H1 (cell line): ENCODE measurements at places on chromosomes 3 and 15.

GRCh38 chr3:33364531-33365128 is 75.6 kb downstream of the UBP1 start:
- no peak for DNase-seq

DNA sequence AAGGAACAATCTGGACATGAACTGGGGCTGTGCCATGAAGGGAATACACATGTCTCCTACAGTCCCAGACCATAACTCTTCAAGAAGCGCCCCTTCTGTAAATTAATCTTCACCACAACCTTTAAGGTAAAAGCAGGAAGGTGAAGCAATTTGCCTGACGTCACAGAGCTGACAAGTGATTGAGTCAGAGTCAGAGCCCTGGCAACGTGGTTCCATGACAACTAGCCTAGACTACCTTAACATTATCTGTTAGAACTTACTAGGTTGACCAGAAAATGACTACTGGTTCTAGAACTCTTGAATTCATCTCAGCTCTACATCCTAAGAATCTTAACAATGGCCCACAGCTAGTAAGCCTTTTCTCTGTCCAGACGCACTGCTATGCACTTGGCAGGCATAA is 124.6 kb downstream of the NTRK3 start:
- no peak for DNase-seq

DNA sequence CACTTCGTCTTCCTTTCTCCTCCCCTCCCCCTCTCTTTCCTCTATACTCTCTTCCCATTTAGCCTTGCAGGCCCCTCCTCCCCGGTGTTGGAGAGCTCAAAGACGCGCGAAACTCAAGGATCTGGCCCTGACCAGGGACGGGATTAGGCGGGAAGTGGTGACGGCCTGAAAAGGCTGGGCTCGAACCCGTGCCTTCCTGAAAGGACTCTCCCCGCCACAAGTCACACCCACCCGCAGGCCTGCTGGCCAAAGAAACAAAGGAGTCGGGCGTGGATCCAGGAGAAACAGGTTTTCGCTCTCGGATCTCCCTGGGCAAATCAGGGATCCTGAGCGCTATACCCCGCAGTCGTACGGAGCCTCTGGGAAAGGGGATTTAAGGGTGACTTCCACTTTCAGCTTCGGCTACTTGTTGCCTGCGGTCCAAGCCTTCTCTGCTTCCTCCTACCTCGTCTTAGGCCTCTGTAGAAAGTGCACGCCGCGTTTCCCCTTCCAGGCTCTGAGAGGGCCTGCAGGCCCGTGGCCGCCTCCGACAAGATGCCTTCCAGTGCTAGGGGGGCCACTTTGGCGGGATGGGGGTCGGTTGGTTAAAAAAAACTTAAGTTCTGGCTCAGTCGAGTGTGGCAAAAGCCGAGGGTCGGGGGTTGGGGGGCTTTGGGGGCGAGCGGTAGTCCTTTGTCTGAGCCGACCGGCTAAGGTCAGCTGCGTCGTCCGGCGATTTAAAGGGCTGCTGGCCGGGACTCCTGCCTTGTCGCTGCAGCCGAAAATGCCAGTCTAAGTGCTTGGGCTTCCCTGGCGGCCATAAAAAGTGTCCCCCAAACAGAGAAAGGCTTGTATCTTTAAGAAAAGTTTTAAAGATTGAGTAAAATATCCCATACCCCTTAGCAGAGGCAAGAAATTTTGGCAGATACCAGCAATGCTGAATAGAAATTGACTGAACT is 8.2 kb downstream of the ZIC4 start:
- no peak for DNase-seq

DNA sequence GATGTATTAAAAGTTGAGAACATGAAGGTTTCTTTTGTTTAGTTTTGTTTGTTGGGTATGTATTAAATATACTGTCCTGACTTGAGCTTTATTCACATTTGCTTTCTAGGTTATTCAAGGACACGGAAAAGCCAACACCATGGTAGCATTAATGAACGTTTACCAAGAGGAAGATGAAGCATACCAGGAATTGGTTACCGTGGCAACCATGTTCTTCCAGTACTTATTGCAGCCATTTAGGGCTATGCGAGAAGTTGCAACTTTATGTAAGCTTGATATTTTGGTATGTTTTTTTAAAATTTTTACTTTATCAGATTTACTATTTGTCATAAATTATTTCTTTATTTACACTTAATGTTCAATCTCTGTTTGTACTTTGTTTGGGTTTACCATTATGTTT is 3.6 kb downstream of the WHAMM start:
- DNase-seq: no peak

GRCh38 chr3:172379372-172379771 is 68.9 kb downstream of the GHSR start:
- no peak for DNase-seq

GRCh38 chr3:43233062-43233461 is 53.3 kb upstream of the SNRK start:
- no peak for DNase-seq

GRCh38 chr3:189953551-189953950 is 167.1 kb downstream of the P3H2 start:
- DNase-seq: no peak

DNA sequence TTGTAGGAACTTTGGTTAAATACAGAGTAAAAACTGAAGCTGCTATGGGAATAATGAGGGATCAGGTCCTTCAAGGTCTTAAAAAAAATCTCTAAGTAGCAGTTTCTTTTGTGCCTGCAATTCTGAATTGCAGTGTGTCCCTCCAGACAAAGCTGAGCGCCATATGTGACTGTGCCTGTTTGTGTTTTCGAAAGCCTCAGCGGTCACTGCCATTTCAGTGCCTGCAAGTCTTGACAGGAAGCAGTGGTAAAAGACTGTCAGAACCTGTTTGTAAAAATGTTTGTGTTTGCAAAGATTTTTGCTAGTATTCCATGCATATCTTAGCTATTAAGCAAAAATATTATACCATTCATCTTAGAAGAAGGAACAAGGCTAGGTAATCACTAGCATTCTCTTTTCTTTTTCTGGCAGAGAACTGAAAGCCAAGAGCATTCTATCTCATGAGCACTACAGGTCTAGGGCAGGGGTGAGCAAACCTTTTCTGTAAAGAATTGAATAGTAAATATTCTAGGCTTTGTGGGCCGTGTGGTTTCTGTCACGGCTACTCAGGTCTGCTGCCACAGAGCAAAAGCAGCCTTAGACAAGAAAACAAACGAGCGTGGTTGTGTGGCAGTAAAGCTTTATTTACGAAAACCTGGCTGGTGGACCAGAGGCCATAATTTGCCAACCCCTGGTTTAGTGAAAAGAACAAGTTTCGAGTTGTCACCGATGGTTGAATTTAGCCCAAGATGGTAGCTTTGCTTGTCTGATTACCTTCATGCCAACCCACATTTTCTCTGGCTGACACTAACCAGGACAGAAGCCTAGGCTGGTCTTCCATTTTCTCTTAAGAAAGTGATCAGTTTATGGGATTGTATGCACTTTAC is 134.4 kb downstream of the CACNA1D start:
- DNase-seq: no peak

GRCh38 chr3:65963787-65964677 is 74.7 kb downstream of the MAGI1 start:
- no peak for DNase-seq

DNA sequence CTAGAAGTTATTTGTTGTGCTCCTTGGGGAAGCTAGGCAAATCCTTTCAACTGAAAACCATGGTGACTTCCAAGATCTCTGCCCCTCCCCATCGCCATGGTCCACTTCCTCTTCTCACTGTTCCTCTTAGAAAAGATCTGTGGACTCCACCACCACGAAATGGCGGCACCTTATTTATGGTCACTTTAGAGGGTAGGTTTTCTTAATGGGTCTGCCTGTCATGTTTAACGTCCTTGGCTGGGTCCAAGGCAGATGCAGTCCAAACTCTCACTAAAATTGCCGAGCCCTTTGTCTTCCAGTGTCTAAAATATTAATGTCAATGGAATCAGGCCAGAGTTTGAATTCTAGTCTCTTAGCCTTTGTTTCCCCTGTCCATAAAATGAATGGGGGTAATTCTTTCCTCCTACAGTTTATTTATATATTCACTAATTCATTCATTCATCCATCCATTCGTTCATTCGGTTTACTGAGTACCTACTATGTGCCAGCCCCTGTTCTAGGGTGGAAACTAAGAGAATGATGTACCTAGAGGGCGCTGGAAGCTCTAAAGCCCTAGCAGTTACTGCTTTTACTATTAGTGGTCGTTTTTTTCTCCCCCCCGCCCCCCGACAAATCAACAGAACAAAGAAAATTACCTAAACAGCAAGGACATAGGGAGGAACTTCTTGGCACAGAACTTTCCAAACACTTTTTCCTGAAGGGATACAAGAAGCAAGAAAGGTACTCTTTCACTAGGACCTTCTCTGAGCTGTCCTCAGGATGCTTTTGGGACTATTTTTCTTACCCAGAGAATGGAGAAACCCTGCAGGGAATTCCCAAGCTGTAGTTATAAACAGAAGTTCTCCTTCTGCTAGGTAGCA is 657 bp downstream of the PATL2 start:
- DNase-seq: no peak

- DNase-seq: no peak
Observed at GRCh38 chr3:188320757-188321156, 166.8 kb downstream of the LPP start.

DNA sequence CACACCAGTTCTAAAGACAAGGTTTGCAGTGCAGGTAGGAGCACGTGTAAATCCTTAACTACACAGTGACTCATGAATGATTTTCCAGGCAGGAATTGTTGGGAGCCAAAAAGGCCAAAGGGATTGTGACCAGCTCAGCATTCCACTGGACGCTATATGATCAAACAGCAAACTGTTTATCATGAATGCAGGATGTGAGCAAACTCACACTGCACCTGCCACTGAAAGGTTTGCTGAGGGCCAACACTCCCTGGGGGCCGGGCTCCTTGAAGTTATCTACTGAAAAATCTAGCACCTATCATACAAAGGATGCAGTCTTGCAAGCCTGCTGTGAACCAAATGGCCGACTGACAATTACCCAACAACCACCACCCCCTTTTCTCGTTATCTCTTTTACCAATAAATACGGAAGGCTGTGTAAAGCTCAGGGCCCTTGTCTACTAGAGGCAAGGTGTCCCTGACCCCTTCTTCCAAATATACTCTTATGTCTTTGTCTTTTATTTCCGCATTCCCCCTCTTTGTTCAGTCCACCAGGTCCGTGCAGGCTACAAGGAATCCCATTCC is 11.5 kb upstream of the DNASE1L3 start:
- DNase-seq: no peak

- no peak for DNase-seq
Observed at GRCh38 chr3:139671107-139671506, 6.7 kb downstream of the NMNAT3 start.

- no peak for DNase-seq
Observed at GRCh38 chr3:118817748-118818165, 216.9 kb downstream of the IGSF11 start.

- DNase-seq: no peak
Observed at GRCh38 chr3:11305509-11305908, 33.3 kb downstream of the ATG7 start.

GRCh38 chr15:58541410-58542087 is 109.8 kb downstream of the LIPC start:
- no peak for DNase-seq

DNA sequence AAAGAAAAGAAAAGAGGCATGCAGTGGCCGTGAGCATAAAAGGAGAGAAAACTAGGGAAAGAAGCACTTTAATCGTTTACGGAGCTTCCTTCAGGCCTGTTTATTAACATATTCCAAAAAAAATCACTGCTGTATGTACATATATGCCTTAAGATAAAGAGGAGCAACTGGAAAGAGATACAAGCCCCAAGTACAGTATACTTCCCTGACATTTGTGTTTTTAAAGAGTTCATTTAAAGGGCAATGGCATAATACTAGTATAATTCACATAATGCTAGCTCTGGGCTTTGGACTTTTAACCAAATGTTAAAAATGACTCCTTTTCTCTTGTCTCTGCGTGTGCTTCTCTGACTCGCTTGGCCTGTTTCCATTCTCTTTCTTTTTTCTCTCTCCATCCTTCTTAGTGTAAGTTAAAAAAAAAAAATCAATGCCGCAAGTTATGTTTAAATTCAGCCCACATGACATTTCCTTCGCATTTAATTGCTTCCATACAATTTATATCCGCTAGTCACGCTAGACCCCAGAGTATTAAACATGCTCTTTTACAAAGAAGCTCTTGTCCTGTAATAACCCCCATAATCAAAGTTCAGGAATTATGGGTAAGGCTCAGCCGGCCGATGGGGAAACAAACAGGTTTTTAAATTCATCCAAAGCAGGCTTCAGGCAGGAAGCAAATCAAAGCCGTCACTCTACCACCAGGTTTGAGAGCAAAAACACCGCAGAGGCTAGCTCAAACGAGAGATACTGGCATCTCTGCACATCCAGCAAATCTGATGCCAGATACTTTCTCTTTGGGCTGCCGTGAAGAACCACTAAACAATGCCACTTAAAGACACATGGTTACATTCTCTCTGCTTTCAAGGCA is 19.4 kb downstream of the WWTR1 start:
- no peak for DNase-seq

GRCh38 chr15:42118650-42119445 is 24.5 kb upstream of the PLA2G4D start:
- DNase-seq: no peak

DNA sequence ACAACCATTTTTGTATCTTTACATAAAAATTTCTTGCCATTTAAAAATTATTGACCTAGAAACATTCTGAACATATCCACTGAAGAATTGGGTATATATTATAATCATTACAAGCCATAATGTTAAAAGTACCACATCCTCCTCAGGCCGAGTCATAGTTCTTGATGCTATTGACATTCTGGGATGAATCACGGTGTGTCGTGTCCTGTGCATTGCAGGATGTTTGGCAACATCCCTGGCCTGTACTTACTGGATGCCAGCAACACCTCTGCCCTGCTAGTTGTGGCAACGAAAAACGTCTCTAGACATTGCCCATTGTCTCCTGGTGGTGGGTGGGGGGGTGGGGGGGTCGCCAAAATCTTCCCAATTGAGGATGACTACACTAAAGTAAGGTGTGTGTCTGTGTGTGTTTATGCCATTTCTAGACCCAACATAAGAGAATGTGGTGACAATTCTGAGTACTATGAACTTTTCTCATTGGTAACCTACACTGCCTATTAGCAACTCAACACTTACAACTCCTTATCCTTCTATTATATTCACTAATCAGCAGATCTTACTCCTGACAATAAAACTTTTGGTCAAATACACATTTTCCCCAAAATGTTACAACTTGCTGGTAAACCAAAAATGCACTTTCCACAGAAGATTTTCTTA is 471.6 kb downstream of the FOXP1 start:
- no peak for DNase-seq

GRCh38 chr3:64121750-64122311 is 98.5 kb upstream of the PSMD6 start:
- DNase-seq: no peak
